ENCODE measurements at places on chromosomes 2 and 18. TPM values are rescaled to one million over a fixed set of nuclear protein-coding genes. Genes with fewer than 3 reads are reported as not detected.

Gene VAMP8
- 15.7 TPM for total RNA-seq

Gene HOXD11
- total RNA-seq = 5.8 TPM

Gene SRD5A2
- 0.03 TPM for total RNA-seq

Gene RGPD5
- 4.2 TPM for total RNA-seq

Gene PIAS2
- total RNA-seq = 9.9 TPM

Gene IL1RL1
- total RNA-seq = 1.1 TPM

Gene ALK
- not detected for total RNA-seq

Gene POTEC
- total RNA-seq = not detected

Gene CD28
- not detected for total RNA-seq

Gene GAL3ST2
- total RNA-seq = 0.42 TPM

Gene PLGLB1
- total RNA-seq = 0.48 TPM

All from A549 treated with Mapracorat at 1 μM for 4 hours (cell line).